ENCODE measurements at places on chromosomes 3 and 15.

- H3K27me3 ChIP-seq = no peaks in the 10 kb centered on the region
- H3K27ac ChIP-seq = no peak overlapping the region
- no peak for DNase-seq
- H3K36me3 ChIP-seq = peaks cover 4% of the 10 kb centered on the region
- no peak overlapping the region for H3K4me3 ChIP-seq
- no peaks in the 10 kb centered on the region for H3K4me1 ChIP-seq
These were observed 54.6 kb downstream of the CCR4 start for GRCh38 chr3:33006081-33006480.

DNA sequence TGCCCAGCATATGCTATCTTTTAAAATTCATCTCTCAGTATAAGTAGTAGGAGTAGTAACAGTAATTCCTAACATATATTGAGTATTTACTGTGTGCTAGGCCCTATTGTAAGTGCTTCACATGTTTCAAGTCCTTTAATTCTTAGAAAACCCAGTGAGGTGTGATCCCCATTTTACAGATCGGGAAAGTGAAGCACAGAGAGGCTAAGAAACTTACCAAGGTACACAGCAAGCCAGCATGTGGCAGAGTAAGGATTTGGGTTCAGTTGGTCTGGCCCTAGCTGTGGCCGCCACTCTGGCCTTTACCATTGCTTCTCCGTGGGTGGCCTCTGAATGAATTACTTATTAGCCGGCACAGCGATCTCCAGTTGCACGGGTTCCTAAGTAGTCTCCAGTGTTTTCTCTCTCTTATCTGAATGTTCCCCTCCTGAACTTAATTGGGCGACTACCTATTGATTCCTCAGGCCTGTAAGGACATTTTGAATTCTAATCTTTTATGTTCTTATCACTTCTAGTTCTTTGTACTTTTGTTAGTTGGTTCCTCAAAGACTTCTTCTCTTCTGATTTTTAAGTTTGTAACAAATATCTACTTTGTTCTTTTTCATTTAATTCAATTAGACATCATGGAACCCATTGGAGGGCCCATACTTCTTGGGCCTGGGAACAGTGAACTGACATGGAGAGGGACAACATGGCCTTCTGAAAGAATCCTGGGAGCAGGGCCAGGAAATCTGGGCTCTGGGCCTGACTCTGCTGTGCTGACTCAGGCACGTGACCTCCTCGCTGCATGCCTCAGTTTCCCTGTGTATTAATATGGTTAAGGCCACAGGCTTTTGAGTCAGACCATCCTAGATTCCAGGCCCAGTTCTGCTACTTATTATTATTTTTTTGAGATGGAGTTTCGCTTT lies 11.6 kb downstream of the CLCN2 start:
- H3K27me3 ChIP-seq = no peaks in the 10 kb centered on the region
- DNase-seq = no peak
- H3K36me3 ChIP-seq = peaks cover 5% of the 10 kb centered on the region
- no peak overlapping the region for H3K4me3 ChIP-seq
- H3K4me1 ChIP-seq = peaks cover 26% of the 10 kb centered on the region
- H3K27ac ChIP-seq = no peak overlapping the region

GRCh38 chr3:151918253-151919029 lies 45.0 kb downstream of the SUCNR1 start:
- peaks cover 4% of the 10 kb centered on the region for H3K4me1 ChIP-seq

GRCh38 chr3:59101231-59101736 lies 51.5 kb upstream of the CFAP20DC start:
- no peak for DNase-seq
- H3K4me3 ChIP-seq = no peak overlapping the region
- no peaks in the 10 kb centered on the region for H3K27me3 ChIP-seq
- no peak overlapping the region for H3K27ac ChIP-seq
- no peaks in the 10 kb centered on the region for H3K36me3 ChIP-seq
- H3K4me1 ChIP-seq = no peaks in the 10 kb centered on the region

DNA sequence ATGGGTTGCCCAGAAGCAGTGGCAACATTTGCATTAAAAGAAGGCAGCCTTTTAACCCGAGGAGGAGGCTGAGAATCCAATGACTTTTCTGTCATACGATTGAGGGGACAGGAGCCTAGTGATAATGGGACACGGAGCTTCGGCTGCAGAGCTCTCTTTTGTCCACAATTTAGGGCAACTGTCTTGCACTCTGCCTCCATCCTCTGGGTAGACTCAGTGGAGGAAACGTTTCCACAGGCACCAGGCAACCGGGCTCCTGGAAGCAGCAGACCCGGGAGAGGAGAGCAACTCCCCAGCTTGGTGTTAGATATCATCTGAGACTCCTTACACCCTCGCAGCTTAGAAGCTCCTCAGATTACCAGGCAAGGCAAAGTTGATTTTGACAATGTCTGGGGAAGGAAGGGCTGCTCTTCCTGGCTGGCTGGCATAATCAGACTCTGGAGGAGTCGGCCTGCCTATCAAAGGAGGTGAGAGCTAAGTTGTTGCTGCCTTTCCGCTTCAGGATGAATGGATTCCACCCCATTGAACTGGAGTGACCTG lies 43.5 kb upstream of the RNU6-1 start:
- no peak overlapping the region for H3K4me3 ChIP-seq
- H3K27me3 ChIP-seq = no peaks in the 10 kb centered on the region

DNA sequence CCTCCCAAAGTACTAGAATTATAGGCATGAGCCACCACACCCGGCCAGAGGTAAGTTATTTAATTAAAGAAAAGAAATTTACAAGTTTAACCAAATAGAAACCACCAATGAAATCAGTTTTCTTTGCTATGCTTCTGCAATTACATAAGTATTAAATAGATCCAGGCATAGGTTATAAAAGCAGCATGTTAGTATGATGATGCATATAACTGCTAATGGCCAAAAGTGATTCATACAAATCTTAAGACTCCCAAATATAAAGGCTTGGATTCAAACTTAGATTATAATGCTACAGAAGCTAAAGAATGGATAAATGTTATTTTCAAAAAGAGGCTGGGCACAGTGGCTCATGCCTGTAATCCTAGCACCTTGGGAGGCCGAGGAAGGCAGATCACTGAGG lies 32.8 kb upstream of the HDC start:
- H3K36me3 ChIP-seq = peaks cover 11% of the 10 kb centered on the region
- H3K4me3 ChIP-seq = no peak overlapping the region
- no peaks in the 10 kb centered on the region for H3K27me3 ChIP-seq
- no peaks in the 10 kb centered on the region for H3K4me1 ChIP-seq
- H3K27ac ChIP-seq = no peak overlapping the region
- no peak for DNase-seq

DNA sequence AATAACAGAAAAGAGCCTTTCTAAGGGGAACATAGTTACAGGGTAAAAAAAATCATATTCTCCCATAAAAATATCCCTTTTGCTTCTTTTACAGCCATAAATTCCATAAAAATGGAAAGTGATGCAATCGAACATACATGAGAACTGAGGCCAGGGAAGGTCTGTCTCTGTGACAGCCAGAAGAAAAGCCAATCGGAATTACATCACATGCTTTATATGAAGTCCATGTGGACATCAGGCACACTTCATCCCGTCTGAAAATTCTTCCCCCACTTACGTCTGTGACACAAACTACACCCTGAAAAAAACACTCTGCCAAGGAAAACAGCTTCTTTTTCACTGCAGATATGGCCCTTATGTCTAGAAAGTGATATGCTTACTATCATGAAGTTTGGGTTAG lies 323.5 kb downstream of the ERC2 start:
- H3K27ac ChIP-seq = no peak overlapping the region
- H3K36me3 ChIP-seq = no peaks in the 10 kb centered on the region
- no peak for DNase-seq
- no peaks in the 10 kb centered on the region for H3K4me1 ChIP-seq
- H3K27me3 ChIP-seq = no peaks in the 10 kb centered on the region
- H3K4me3 ChIP-seq = no peak overlapping the region

DNA sequence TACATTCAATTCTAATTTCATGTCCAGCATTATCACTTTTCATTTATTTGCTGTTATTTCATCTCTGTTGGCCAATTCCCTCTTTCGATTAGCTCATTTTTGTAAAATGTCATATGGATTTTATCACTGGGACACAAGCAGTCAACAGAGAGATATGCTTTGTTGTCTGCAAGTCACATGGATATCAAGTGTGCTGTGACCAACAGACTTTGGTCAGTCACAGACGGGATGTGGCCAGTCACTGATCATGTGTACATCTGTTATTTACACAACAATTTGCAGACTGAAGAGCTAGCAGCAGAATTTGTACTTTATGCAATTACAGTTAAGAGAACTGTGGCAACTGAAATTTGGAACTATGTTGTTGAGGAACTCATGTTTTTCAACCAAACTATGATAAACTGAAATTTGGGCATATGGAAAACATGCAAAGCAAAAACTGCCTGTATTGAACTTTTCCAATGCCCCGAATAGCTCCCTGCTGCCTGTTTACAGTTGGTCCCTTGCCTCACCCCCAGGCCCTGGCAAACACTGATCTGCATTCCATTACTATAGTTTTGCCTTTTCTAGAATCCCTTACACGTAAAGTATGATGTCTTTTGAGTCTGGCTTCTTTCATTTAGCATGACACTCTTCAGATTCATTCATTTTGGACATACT lies 104.4 kb downstream of the RPL22L1 start:
- no peak overlapping the region for H3K4me3 ChIP-seq
- DNase-seq = no peak
- no peaks in the 10 kb centered on the region for H3K27me3 ChIP-seq
- H3K36me3 ChIP-seq = no peaks in the 10 kb centered on the region
- no peak overlapping the region for H3K27ac ChIP-seq

DNA sequence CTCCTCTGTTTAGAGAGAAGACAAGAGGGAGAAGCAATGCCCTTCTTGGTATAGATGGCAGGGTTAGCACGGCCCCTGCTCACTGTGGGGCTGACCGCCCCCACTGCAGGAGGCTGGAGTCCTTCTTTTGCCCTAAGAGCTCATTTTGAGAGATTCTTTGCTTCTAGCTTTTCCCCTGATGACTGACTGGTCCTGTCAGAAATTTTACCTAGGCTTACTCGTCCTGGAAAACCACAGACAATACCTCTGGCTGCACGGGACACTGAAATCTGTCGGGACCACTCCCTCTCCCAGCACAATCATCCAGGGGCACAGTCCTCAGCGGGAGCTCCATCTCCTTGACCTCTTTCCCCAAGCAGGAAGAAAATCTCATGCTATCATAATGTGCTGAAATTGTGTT lies 143.0 kb upstream of the RGMA start:
- no peaks in the 10 kb centered on the region for H3K4me1 ChIP-seq
- no peak overlapping the region for H3K4me3 ChIP-seq
- no peak overlapping the region for H3K27ac ChIP-seq
- DNase-seq = no peak
- H3K27me3 ChIP-seq = no peaks in the 10 kb centered on the region

- H3K27ac ChIP-seq = no peak overlapping the region
- no peaks in the 10 kb centered on the region for H3K27me3 ChIP-seq
- no peaks in the 10 kb centered on the region for H3K4me1 ChIP-seq
- DNase-seq = no peak
- H3K4me3 ChIP-seq = no peak overlapping the region
These were observed 32.1 kb downstream of the SEC62 start for GRCh38 chr3:169998668-169999131.

DNA sequence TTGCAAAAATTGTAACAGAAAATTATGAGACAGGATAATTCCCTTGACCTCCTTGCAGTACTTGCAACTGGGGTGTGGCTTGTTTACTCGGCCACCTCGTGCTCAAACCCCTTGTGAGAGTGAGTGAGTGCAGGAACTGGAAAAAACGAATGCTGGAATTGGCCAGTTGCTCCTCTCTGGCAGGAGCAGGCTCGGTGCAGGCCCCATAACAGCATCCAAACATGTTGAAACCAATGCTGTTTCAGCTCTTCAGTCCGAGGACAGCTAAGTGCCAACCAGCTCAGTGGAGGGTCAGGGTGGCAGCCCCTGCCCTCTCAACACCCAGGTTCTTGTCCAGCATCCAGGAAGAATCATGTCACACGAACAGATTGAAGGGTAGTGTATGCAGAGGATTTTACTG lies 36.9 kb downstream of the METTL6 start:
- H3K4me1 ChIP-seq = no peaks in the 10 kb centered on the region
- H3K4me3 ChIP-seq = no peak overlapping the region
- H3K27ac ChIP-seq = no peak overlapping the region
- H3K36me3 ChIP-seq = no peaks in the 10 kb centered on the region
- DNase-seq = no peak

DNA sequence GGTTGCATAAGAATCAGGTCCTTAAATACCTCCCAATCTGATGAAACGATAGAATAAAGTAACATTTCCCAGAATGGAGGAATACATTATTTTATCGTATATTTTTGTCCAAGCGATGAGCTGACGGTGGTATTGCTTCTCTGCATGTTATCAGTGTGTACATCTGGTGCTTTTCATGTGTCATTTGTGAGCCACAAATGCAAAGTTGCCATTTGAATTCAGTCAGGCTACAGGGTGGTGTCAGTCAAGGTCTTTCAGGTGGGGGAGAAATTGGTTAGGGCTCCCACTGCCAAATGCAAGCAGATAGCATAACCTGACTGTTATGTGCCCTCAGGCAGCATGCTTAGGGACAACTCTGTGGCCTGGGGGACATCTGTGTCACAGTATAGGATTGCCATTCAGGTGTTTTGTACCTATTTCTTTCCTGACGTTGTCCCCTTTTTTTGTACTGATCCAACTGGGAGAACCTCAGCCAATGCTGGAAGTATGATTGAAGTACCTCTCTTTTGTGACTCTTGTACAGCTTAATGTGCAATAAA lies 26.5 kb upstream of the TIMP4 start:
- H3K36me3 ChIP-seq = no peaks in the 10 kb centered on the region
- H3K27me3 ChIP-seq = no peaks in the 10 kb centered on the region
- H3K4me1 ChIP-seq = peaks cover 19% of the 10 kb centered on the region
- DNase-seq = no peak
- no peak overlapping the region for H3K4me3 ChIP-seq

- peaks cover 35% of the 10 kb centered on the region for H3K27me3 ChIP-seq
- no peak overlapping the region for H3K4me3 ChIP-seq
- peak overlapping the region; percentile 4 for H3K27ac ChIP-seq
These were observed 13.5 kb downstream of the BFSP2 start for GRCh38 chr3:133413161-133414020.

GRCh38 chr15:70039917-70040316 lies 57.8 kb downstream of the TLE3 start:
- H3K4me3 ChIP-seq = no peak overlapping the region
- no peaks in the 10 kb centered on the region for H3K36me3 ChIP-seq
- H3K4me1 ChIP-seq = no peaks in the 10 kb centered on the region
- H3K27ac ChIP-seq = no peak overlapping the region
- DNase-seq = no peak

DNA sequence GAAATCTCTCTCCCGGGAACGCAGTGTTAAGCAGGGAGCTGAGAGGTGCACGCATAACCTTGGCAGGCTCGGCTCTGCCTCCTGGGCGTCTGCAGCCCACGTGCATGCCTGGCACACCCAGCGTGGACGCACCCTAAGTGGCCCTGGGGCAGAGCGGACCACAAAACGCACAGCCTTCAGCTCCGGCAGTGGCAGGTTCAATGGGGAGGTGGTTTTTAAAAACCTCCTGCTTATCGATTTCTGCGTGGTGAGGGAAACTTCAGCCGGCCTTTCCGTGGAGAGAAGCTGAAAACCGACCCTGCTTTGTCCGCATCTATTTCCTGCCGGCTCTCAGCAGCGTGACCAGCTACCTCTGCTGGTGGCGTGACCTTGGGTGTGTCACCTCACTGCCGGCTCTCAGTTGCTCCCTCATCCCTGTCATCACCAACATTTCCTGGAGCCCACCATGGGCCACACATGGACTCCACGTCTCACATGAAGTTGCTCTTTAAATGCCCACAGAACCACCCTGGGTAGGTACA lies 134.8 kb upstream of the MEF2A start:
- peaks cover 10% of the 10 kb centered on the region for H3K4me1 ChIP-seq
- H3K27ac ChIP-seq = no peak overlapping the region
- H3K36me3 ChIP-seq = no peaks in the 10 kb centered on the region
- no peak for DNase-seq

GRCh38 chr3:4310971-4311370 lies 7.8 kb downstream of the SETMAR start:
- no peak overlapping the region for H3K4me3 ChIP-seq
- H3K27me3 ChIP-seq = no peaks in the 10 kb centered on the region
- DNase-seq = no peak
- peaks cover 8% of the 10 kb centered on the region for H3K4me1 ChIP-seq
- H3K27ac ChIP-seq = no peak overlapping the region

Data from A673 (cell line).